ENCODE measurements at places on chromosomes 1 and 21.

DNA sequence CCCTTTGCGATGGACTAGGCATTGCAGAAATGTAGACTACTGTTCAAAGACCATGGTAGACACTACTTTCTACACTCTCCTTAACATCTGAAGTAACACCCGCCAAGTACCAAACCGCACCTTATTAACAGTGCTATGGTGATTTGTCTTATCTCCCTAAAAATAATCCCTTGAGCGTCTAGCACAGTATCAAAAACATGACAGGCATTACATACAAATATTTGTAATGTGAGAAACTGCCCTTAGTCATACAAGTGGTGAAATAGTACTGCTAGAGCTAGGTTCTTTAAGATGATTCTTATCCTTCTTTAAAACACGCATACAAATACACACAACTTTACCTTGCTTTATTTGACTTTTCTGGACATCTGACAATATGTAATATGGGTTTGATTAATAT lies 27.2 kb downstream of the PUM1 start:
- DNase-seq: no peak

DNA sequence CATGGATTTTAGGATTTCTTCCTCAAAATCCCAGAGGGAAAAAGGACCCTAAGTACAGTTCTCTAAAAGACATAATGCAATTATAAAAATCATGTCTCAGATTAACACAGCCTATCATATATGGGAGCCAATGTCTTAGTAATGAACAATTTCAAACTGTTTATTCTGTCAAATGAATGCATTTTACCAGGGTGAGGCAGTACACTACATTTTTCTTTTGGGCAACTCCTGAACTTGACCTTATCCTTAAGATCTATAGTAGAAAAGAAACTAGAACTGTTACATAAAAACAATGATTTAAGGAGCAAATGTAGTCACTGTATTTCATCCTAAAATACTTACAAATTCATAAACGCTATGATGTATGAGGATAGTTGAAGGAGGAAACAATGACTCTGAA lies 226.3 kb upstream of the B3GALT2 start:
- no peak for DNase-seq

GRCh38 chr1:151990058-151990855 lies 3.4 kb downstream of the S100A10 start:
- no peak for DNase-seq

- no peak for DNase-seq
Observed at GRCh38 chr1:1035291-1035943, 15.5 kb downstream of the AGRN start.

DNA sequence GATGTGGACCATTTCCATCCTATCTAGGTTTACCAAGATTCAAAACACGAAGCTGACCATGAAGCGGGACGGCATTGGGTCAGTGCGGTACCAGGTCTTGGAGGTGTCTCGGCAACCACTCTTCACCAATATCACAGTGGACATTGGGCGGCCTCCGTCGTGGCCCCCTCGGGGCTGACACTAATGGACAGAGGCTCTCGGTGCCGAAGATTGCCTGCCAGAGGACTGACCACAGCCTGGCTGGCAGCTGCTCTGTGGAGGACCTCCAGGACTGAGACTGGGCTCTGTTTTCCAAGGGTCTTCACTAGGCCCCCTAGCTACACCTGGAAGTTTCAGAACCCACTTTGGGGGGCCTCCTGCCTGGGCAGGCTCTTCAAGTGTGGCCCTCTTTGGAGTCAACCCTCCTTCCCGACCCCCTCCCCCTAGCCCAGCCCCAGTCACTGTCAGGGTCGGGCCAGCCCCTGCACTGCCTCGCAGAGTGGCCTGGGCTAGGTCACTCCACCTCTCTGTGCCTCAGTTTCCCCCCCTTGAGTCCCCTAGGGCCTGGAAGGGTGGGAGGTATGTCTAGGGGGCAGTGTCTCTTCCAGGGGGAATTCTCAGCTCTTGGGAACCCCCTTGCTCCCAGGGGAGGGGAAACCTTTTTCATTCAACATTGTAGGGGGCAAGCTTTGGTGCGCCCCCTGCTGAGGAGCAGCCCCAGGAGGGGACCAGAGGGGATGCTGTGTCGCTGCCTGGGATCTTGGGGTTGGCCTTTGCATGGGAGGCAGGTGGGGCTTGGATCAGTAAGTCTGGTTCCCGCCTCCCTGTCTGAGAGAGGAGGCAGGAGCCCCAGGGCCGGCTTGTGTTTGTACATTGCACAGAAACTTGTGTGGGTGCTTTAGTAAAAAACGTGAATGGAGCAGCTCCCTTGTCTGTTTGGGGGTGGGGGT lies 864 bp upstream of the CCDC24 start:
- DNase-seq: no peak

GRCh38 chr1:12552111-12552888 lies 65.7 kb downstream of the DHRS3 start:
- DNase-seq: no peak

DNA sequence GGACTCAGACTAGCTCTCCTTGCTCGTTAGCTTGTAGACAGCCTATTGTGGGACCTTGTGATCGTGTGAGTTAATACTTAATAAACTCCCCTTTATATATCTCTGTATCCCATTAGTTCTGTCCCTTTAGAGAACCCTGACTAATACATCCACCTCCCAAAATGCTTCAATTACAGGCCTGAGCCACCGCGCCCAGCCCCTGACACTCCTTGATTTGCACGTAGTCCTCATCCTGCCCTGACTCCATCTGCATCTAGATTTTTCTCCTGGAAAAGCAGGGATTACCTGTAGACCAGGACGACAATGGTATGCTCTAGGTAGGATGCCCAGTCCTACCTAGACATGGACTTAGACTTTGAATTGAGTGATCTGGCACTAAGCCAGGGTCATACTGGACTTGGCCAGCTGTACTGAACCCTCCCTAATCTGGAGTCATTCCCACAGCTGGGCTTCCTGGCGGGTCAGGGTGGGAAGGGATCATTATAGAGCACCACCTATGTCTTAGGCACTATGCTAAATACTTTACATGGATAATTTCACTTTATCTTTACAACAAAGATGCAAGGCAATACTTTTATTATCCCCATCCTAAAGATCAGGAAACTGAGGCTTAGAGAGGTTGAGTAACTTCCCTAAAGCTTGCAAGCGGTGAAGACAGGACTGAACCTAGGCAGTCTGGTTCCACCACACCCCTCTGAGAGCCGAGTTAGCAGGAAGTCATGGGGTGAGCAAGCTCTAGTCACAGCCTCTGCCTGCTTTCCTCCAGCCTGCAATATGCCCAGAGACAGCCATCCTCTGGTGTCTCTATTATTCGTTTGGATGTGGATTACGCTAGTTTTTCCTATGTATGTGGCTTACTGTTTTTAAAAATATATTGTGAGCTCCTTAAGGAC lies 89.4 kb downstream of the DTL start:
- DNase-seq: no peak

- DNase-seq: no peak
Observed at GRCh38 chr1:147496571-147497210, 44.6 kb upstream of the BCL9 start.

GRCh38 chr1:232863544-232864275 lies 58.5 kb downstream of the MAP10 start:
- no peak for DNase-seq

Measured in iPS DF 6.9 (cell line).